Gastrocnemius medialis (tissue), 4 donors: ENCODE measurements at places on chromosomes 12 and 14. TPM values are rescaled to one million over a fixed set of nuclear protein-coding genes. Genes with fewer than 3 reads are reported as not detected.

KRR1 gene
- total RNA-seq = 28.7 TPM

SH2B3 gene
- 19.1 TPM for total RNA-seq

BCL2L14 gene
- not detected for total RNA-seq

PTPN21 gene
- total RNA-seq = 10.5 TPM

PMEL gene
- total RNA-seq = 0.73 TPM

KRT6C gene
- not detected for total RNA-seq

VRTN gene
- total RNA-seq = not detected

DNA sequence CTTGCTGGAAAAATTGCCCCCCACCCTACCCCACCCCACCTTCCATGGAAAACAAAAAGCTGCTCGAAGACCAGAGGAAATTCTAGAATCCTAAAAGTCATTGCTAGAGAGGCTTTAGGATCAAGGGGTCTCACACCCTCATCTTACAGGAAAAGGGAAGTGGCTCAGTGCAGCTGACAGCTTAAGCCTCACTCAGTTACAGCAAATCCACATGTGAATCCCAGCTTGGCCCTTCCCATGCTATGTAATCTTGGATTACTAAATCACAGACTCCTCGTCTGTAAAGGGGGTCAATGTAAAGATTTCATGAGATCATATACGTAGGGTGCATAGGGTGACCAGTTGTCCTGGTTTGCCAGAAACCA is 25.9 kb downstream of the CMKLR1 start:
- DNase-seq = no peak

- no peak for DNase-seq
Measured at GRCh38 chr14:94930690-94931089, 160.8 kb upstream of the GSC start.

DNA sequence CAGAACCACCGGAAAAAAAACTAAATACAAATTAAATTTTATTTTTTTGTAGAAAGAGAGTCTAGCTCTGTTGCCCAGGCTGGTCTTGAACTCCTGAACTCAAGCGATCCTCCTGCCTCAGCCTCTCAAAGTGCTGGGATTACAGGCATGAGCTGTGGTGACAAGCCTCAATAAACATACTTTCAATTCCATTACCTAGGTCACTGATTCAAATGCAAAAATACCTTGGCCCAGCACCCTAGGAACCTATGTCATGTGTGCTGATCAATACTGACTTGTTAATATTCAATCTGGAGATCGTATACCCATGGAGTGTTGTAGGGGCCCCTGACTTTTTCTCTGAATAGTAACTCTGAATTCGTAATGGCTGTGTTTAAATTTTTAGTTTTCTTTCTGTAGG is 7.1 kb upstream of the TMEM30B start:
- DNase-seq = no peak

DNA sequence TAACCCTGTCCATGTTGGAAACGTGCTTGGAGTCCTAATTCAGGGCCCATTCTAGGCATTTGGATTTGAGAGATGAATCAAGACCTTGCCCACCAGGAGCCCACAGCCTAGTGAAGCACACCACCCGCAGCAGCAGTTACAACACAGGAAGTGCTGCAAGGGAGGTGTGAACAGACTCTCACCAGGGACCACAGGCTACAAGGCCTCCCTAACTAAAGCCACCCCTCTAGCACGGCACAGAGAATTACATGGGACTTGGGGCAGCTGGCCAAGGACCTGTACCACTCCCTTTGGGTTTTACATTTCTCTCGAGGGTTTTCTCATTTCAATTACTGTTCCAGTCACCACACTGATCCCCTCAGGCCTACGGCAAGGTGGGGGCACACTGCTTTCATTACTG is 49.5 kb upstream of the FOXN3 start:
- DNase-seq = peak; percentile 19

- DNase-seq = no peak
Measured at GRCh38 chr14:49769581-49770211, 1.7 kb downstream of the KLHDC2 start.

DNA sequence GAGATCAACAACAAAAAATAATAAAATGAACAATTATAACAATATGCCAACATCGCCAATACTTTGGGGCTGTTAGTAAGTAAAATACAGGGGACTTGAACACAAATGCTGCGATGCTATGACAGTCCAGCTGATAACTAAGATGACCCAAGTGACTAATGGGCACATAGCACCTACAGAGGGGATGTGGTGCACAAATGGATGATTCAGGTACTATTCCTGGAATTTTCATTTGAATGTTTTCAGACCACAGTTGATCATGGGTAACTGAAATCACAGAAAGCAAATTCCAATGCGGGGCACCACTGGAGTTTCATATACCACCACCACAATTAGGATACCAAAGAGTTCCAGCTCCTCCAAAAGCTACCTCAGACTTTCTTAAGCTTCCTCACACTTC is 82.9 kb downstream of the RCOR1 start:
- no peak for DNase-seq

DNA sequence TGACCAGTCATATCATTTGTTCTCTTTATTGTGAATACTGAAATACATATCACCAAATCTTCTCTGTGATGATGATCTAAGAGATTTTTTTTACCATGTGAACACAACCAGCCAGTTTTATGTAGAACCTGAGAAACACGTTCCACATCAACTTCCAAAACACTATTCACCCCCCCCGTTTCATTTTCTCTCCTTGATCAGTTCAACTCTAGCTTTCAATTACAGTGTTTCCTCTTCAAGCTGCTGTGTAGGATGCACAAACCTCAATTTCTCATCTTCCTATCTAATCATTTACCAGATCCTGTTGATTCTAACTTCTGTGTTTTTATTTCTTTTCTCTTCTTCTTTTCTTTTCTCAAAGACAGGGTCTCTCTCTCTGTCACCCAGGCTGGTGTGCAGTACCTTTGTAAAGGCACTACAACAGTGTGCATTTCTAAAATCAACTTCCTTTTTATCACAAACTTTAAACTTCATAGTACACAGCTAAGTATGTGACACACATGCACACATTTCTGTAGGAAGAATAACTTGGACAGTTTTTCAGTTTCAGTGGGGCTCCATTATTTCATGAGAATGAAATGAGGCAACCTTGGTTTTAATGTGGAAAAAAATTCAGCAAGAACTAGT is 149.9 kb upstream of the FBXO33 start:
- no peak for DNase-seq

DNA sequence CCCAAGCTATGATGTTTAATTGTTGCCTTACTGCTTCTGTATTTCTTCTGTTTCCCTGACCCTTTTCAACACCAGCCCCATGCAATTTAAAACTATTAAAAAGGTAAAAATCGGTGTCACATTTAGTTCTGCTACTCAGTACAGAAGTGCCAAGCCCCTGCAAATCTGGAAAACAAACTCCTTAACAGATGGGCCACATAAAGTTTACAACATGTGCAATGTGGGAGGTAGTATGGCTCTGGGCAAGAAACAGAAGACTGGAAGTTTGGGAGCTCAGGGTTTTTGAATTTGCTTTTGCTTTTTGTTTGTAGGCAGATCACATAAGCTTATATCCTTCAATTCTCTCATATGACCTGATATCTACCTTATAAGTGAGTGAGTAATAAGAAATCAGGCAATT is 404.0 kb upstream of the ATP2B1 start:
- no peak for DNase-seq

DNA sequence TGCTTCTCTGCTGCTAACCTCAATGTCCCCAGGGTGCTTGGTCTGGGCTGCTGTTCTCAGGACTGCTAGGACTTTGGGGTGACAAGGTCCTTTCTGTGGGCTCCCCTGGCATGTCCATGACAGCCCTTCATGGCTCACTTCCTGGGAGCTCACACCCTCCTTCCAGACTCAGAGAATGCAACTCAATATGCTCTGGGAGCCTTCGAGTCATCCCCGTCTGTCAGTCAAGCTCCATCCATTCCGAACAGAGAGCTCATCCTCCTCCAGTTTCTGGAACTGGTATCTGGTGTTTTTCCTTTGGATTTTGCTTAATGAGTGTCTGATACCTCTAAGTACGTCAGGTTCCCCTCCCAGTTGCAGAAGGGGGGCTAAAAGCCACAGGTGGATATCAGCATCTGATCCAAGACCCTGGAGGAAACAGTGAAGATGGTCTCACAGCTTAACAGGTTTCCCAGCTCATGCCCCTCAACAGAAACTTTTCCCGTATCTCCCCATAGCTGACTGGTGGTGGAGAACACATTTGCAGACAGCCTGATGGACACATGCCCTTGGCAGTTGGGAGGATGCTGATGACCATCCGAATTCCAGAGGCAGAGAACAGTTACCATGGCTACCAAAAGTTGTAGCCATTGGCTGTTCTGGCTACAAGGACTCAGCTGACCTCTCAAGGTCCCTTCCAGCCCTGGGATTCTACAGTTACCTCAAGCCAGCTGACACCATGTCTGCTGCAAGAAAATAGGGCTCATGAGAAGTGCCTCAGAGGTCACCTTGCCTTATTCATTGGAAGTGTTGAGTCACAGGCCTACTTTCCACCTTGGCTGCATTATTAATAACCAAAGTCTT is 9.5 kb upstream of the RAB35 start:
- DNase-seq = peak; percentile 60

DNA sequence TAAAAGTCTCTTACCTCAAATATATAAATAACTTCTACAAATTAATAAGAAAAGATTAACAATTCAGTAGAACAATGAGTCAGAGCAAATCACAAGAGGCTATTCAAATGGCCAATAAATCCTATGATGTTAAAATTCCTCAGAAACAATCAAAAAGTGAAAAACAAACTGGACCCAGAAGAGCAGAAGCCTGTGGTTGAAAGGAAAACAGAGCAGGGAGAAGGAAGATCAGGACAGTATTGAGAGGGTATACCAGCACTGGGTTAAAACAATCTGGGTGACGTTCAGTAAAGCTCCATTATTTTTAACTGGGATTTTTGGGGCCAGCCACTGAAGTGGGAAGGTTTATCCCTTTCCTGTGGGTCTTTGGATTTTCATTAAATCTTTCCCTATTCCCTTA is 39.7 kb upstream of the PCED1B start:
- no peak for DNase-seq

DNA sequence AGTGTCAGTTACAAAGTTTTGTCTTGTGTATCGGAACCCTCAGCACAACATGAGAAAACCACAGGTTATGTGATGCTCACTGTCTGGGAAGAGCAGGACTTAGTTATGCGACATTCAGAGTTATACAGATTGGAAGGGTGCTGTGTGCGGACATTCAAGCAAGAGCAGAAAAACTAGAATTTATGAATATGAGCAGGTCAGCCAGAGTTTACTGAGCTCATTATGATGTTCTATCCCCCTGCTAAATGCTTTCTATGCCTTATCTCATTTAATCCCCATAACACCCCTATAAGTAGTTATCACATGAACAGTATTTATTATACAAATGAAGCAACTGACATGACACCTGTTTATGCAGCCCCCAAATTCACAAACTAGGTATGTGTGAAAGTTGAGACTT is 1083.2 kb downstream of the FLRT2 start:
- DNase-seq = no peak

DNA sequence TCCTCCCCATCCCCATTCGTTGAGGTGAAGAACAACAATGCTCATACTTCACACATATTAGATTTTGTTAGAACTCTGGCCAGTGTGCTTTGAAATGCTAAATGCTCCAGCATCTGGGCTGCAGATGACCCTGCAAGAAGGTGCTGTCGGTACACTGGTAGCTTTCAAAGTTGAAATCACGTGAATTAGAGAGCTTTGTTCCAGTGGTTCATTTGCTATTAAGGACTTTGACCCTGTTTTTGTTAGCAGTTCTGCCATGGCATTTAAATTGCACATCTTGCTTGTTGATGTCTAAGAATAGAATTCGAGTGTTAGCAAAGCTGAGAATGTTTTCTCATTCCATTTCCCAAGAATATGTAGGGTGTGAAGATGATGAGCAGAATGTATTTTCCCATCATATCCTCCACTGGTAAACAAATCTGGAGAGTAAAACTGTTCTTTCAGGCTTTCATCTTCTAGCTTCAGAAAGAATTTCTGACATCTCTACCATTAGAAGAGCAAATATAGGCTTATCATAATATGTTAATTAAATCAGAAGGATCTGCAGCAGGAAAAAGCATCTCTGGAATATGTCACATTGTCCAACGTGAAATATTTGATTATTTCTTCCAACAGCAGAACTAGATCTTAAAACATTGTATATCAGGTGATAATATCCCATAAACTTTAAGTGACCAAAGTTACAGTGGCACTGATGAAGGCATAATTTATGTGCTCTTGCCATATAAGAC is 98.8 kb upstream of the PDE3A start:
- no peak for DNase-seq

- DNase-seq = no peak
Measured at GRCh38 chr12:120067901-120068300, 48.7 kb downstream of the RAB35 start.

- DNase-seq = no peak
Measured at GRCh38 chr12:59895166-59895775, 299.4 kb downstream of the SLC16A7 start.

- no peak for DNase-seq
Measured at GRCh38 chr12:46005151-46005797, 14.9 kb upstream of the SCAF11 start.

GRCh38 chr12:96136161-96136560 is 58.0 kb upstream of the ELK3 start:
- no peak for DNase-seq

- no peak for DNase-seq
Measured at GRCh38 chr12:64412459-64412858, 8.3 kb downstream of the XPOT start.

DNA sequence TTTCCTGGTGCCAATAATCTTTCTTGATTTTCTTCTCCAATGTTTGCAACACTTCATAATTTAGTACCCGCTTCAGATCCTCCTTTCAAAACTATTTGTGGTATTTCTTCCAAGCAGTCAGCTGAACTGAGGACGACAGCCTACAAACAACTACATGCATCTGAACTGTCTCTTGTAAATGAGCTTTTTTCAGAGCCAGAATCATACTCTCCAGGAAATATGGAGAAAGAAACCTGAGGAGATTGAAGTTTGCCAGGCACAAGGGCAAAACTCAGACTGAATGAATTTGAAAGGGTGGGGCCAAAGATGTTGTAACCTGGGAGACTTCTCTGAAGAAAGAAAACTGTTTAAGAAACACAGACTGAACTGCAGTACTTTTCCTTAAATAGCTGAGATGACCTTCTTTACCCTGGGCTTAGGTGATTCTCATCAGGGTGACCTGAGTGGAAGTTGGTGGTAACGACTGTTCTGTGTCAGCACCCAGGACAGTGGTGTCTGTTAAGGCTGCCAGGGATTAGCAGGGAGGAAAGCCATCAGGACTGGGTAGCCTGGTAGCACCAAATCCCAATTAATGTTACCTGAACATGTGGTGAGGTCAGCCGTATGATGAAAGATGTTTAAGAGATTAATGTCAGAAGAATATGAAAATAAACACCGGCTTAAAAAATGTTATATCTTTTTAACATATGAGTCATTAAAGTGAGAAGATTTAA is 95.0 kb downstream of the TGFB3 start:
- DNase-seq = no peak

- DNase-seq = no peak
Measured at GRCh38 chr12:54337280-54337842, 12.4 kb downstream of the COPZ1 start.

DNA sequence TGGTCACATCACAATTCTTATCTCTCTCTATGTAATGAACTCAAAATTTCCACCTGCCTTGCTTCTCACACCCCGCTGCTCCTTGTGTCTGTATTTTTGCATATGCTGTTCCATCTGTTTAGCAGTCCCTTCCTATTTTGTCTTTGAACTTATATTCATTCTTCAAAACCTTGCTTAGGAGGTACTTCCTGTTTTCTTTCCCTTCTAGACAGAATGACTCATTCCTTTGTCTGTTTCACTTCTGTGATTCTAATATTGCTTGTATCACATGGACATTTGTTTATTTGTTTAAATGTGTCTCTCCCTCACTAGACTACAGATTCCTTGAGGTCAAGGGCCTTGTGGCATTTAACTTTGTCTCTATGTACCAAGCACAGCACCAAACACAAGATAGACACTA is 424.2 kb downstream of the ETNK1 start:
- DNase-seq = no peak
